ENCODE measurements at places on chromosomes 7 and 10.

GRCh38 chr7:24192053-24192452 is 91.9 kb upstream of the NPY start:
- no peak for DNase-seq

- DNase-seq, result no peak
Observed at GRCh38 chr7:73984481-73985205, 43.3 kb upstream of the ELN start.

GRCh38 chr10:77799352-77799751 is 127.2 kb downstream of the DLG5 start:
- DNase-seq, result no peak

DNA sequence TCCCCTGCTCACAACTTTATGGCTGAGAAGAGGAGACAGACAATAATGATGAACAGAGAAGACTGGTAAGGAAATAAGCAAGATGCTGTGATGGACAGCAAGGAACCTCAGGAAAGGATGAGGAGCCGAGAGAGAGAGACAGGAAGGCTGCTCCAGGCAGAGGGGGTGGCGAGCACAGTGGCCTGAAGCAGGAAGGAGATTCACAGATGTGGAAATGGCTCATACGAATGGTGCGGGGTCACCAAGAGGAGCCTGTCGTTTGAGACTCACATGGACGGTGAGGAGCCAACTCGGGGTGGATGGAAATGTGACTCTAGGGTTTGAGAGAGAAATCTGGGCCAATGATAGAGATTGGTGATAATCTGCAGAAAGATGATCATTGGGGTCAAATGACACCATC is 43.7 kb downstream of the KIAA1549 start:
- no peak for DNase-seq

- no peak for DNase-seq
Observed at GRCh38 chr10:1169981-1170866, 114.0 kb downstream of the WDR37 start.

- no peak for DNase-seq
Observed at GRCh38 chr7:103996639-103997038, 7.2 kb upstream of the RELN start.

GRCh38 chr10:62541811-62542210 is 167.6 kb downstream of the ZNF365 start:
- no peak for DNase-seq

DNA sequence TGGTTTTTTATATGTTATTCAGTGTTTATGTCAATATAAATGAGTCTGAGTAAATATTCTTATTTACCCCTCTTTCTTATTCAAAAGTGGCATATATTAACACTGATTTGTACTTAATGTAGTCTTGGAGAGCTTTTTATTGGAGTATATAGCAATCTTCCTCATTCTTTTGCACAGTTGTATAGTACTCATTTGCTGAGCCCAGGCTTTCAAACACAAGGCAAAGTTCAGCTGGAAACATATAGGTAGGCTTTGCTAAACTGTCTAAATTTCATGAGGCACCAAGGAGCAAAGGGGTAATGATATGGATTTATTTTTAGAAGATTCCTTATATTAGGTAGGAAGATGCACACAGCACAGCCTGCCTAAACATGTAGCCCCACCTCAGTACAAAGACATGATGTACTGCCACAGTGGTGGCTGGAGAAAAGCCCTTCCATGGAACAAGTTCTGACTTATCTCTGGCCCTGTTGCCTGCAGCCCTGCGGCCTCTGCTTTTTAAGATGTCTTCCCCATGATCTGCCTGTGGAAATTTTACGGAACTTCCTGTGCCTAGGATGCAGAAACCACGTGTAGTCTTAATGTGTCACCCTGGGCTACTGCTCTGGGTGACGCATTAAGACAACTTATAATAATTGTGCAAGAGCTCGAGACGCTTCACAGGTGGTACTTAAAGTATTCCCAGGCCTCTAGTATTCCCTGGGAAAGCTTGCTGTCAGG is 9.6 kb upstream of the PDCD4 start:
- no peak for DNase-seq

- no peak for DNase-seq
Observed at GRCh38 chr10:5806745-5807144, 6.5 kb downstream of the GDI2 start.

DNA sequence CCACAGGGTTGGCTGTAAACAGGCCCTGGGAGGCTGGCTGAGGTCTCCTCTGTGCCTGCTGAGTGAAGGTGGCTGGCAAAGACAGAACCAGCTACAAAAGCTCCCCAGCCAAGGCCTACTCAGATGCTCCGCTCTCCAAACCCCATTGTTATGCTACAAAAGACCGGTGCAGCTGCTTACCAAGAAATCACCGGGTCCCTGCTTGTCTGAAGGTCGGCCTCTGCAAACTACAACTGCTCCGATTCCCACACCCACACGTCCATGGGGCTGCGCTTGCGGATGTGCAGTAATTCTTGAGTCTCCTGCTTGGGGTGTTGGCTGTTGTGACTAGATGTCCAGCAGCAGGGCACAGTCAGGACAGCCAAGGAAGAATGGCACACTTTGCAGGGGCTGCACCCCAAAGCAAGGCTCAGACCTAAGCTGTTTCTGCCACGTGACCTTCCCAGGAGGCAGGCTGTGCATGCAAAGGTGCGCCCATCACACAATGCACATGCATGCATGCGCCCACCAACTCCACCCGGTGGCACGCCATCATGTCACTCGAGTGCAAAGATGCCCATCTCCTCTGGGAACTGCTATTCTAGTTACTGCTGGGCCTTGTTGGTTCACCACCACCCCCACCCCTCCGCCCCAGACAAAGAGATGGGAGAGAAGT is 97.8 kb downstream of the OAT start:
- DNase-seq, result no peak

DNA sequence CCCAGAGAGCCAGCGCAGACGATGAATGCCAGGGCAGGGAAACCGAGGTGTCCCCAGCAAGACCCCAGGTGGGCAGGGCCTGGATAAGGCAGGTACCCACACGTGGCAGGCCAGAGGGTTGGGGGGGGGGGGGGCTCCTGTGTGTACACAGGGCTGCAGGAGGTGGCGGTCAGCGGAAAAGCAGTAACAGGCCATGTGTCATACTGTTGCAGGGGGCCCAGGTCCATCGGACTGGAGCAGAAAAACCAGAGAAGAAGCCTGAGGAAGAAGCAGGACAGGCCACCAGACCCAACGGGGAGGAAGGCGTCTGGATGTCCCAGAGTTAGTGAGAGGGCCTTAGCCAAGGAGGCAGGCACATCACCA is 116.3 kb downstream of the MAD1L1 start:
- DNase-seq, result no peak

GRCh38 chr7:83821866-83822265 is 172.9 kb upstream of the SEMA3E start:
- no peak for DNase-seq

- no peak for DNase-seq
Observed at GRCh38 chr10:80413271-80413996, 5.1 kb downstream of the PRXL2A start.

DNA sequence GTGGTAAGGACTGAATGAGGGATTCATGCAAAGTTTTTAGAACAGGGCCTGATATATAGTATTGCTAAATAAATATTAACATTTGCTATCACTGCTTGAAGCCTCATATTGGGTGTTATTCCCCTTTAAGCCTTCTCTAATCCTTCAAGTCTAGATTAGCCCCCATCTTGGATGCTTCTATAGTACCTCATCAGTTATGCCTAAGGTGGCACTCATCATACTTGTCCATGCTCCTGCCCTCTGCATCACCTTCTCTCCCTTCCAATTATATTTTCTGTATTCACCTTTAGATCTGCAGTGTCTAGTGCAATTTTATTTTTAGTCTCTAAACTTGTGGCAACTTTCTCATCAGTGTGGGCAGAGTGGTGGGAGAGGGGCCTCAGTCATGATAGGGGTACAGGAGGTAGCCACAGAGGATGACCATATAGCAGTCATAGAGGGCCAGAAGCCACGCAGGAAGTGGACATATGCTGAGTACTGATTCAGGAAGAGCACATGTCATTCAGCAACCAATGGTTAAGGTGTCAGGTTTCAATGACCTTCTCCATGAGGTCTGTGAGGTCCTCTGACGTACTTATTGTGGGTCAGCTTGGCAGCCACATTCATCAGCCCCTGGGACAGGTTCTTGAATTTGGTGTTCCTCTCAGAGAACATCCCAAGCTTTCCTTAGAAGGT is 2.5 kb downstream of the ENTPD1 start:
- DNase-seq, result no peak

DNA sequence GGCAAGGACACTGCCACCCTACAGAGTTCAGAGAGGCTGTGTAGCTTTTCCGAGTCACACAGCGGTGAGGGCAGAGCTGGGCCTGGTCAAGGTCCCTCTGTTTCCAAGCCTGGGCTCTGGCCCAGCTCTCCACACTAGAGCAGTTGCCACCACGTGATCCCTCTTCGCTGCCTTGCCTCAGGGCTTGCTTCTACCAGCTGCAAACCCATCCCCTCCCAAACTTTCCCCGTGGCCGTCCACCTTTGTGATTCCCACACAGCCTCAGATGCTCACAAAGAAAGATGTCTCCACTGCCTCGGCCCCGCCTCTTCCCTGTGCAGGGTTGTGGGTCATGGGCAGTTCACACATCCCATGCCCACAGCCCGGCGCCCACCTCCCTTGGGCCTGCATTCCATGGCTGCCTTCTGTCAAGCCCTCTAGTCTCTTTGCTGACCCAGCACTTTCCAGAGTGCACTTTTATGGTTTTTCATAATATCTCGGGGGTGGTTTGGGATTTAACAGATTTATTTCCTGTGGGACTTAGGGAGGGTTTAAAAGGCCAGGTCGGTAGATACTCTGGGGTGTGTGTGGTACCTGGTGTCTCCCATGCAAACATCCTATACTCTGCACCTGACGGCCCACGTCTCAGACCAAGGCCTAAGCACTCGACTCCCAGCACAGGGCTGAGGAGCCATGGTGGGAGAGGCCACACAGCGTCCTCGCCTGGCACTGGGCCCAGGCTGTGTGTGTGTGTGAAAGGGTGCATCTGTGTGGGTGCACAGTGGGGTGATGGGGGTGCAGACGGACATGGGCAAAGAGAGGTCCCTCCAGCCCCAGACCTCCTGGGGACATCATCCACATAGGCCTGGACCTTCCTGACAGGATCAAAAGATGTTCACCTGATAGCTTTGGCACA is 59.6 kb downstream of the PKD1L1 start:
- no peak for DNase-seq

- no peak for DNase-seq
Observed at GRCh38 chr10:120456626-120457430, at the start of gene PLPP4. Gene PLPP4, plus strand, starts transcription at chr10:120457227. Its CDS starts 79 bp downstream, at chr10:120457306.

GRCh38 chr10:110860576-110861241 is 11.0 kb upstream of the PDCD4 start:
- DNase-seq, result no peak

DNA sequence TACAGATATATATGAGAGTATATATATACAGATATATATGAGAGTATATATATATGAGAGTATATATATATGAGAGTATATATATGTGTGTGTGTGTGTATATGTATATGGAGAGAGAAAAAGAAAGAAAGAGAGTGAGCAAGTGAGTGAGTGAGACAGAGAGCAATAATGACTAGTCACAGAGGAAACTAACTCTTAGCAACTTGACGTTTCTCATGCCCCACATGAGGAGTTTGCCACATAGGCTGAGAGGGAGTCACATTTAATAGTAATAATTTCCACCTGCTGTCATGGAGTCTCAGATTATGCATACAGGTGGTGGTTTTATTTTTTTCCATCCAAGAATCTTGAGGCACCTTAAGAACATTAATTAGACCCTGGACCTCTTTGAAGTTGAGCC is 199.9 kb downstream of the GATA3 start:
- no peak for DNase-seq

DNA sequence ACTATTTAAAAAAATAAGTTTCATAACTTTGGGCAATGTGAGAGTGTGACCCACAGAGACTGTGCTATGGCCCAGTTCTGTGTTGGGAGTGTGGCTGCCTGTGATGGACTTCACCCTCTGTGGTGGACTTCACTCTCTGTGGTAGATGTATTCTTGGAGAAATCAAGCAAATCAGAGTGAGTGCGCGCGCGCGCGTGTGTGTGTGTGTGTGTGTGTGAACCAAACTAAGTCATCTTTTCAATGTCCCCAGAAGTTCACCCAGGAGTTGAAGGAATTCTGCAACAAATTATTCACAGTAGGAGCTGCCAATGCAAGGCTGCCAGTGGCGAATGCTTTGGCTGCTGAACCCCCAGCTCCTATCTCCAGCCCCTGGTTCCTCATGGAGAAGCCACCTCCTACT is 184.5 kb downstream of the ADAM12 start:
- DNase-seq, result no peak

- DNase-seq, result no peak
Observed at GRCh38 chr10:130986846-130987245, 324.7 kb downstream of the TCERG1L start.

GRCh38 chr7:114852293-114852692 is 69.6 kb upstream of the MDFIC start:
- no peak for DNase-seq

DNA sequence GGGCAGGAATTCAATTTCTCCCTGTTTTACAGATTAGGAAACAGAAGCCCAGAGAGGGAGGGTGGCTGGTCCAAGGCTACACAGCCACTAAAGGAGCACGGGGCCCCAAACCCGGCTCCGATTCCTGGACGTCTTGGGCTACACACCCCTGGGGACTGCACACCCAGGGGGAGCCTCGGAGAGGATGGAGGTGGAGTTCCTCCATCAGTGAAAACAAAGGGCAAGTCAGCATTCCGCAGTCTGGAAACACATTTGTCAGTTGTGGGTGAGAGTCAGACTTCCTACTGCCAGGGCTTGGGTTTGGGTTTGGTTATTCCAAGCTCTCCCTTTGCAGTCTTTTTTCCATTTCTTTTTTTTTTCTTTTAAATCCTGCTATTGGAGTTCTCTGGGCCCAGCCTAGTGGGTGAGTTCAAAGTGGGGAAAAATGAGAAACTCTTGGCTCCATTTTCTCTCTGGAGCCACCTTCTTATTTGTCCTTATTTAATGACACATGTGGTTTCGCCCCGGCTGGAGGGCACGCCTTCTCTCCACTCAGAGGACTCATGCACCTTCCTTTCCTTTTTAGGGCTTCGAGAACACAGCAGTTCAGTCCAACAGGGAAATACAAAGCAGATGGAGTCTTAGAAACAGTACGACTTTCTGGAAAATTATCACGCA is 59.9 kb upstream of the AQP1 start:
- DNase-seq, result no peak

DNA sequence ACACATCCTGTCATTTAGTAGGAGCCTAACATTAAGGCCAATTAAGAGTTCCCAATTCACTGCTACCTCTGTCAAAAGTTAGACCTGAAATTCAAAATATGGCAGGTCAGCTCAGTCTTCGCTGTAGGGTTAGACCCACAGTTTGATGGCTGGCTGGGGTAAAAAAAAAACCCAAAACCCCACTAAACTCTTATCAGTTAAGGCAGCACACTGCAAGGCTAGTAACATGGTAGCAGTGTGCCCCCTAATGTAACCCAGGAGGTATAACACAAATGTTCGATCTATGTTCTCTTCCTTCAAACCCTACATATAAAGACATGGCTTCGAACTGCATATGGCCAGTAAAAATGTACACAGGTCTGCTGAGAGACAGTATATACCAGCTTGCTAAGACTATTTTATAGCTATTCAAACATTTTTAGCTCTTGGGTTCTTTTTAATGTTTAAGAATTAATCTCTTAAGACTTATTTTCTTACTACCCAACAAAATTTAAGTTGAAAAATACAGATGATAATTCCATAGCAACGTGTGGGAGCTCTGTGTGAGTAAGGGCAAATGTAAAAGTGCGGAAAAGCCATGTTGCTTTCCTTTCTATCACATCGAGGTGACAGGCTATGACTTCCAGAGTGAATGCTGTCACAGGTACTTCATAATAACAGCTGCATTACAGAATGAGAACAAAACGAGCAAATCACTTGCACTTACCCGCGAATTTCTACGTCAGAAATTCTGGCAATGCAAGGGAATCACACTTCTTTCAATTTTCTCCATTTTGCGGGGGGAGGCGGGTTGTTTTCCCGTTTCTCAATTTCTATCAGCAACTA is 168.4 kb upstream of the IMMP2L start:
- no peak for DNase-seq

- DNase-seq, result no peak
Observed at GRCh38 chr7:131265227-131265626, 62.4 kb upstream of the MKLN1 start.

All from esophagus squamous epithelium (tissue), 5 donors.